Astrocyte (in vitro differentiated cells and primary cell): ENCODE measurements at places on chromosomes 6 and 20.

DNA sequence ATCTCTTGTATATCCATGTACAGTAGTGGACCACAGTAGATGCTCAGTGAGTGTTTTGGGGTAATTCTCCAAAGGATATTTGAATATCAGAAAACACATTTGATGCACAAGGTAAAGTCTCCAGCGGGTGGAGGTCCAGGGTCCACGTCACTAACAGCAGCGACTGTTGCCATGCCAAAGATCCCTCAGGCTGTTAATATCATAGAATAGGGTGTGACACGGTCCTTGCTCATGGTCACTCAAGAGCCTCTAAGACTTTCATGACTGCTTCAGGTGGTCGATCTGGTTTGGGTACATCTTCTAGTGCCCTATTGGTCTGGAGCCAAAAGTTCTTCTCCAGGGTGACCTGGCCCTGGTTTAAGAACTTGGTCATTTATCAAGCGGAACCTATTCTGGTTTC, 90.8 kb downstream of the OLIG3 start:
- DNase-seq, result no peak

- DNase-seq, result no peak
Measured at GRCh38 chr6:15901141-15902115, 227.5 kb upstream of the MYLIP start.

GRCh38 chr6:36598739-36599318, 4.7 kb downstream of the SRSF3 start:
- no peak for DNase-seq

DNA sequence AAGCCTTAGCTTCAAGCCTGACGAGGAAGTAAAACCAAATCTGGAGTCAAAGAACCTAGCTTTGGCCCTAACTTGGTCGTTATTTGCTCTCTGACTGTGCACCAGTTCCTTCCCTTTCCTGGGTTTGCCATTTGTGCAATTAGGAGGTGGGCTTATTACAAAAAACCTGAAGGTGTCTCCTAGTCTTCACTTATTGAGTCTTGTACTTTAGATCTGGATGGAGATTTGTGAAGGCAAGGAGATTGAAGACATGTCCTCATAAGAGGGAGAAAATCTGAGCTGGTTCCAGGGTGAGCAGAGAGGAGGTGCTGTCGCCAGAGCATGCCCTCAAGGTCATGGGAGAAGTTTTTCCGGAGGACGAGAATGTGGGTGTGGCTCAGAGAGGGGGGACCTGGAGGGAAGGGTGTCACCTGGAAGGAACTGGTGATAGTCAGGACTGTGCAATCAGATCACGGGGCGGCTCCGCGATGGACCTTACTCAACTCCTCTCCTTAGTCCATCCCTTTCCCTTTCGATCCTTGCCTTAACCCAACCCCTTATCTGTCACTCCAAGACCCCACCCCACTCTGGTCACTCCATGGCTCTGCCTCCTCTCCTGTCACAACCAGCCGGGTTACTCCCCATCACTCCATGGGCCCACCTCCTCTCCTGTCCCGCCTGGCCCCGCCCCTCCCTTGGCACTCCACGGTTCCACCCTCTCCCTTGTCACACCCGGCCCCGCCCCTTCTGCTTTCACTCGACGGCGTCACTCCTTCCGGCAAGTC, 588 bp upstream of the ACSS2 start:
- peak; percentile 95 for DNase-seq
